Activated naive CD4-positive, alpha-beta T cell treated with anti-CD3 and anti-CD28 coated beads for 36 hours (primary cell): ENCODE measurements at places on chromosomes 5 and 9.
A peak's percentile ranks its signal among the peaks of the same experiment; 100 is the strongest.

GRCh38 chr5:154207204-154207603, 16.7 kb downstream of the GALNT10 start:
- H3K27ac ChIP-seq = no peak overlapping the region
- H3K4me3 ChIP-seq = no peak overlapping the region
- H3K4me1 ChIP-seq = peaks cover 22% of the 10 kb centered on the region
- H3K36me3 ChIP-seq = peaks cover 33% of the 10 kb centered on the region

- H3K4me3 ChIP-seq = no peak overlapping the region
- H3K36me3 ChIP-seq = peaks cover 2% of the 10 kb centered on the region
- peak; percentile 30 for DNase-seq
These were observed 259.4 kb downstream of the CRB2 start for GRCh38 chr9:123615381-123615780.

- no peak overlapping the region for H3K4me3 ChIP-seq
- H3K27ac ChIP-seq = no peak overlapping the region
- peak; percentile 42 for DNase-seq
- no peaks in the 10 kb centered on the region for H3K27me3 ChIP-seq
- H3K4me1 ChIP-seq = peaks cover 26% of the 10 kb centered on the region
These were observed 33.6 kb downstream of the ERMP1 start for GRCh38 chr9:5799314-5799713.

- H3K27me3 ChIP-seq = no peaks in the 10 kb centered on the region
- no peak overlapping the region for H3K27ac ChIP-seq
- DNase-seq = no peak
- H3K4me1 ChIP-seq = peaks cover 4% of the 10 kb centered on the region
These were observed 56.6 kb downstream of the CAMSAP1 start for GRCh38 chr9:135850737-135851136.

GRCh38 chr9:94108584-94108983, 24.3 kb downstream of the PTPDC1 start:
- no peak for DNase-seq
- no peaks in the 10 kb centered on the region for H3K27me3 ChIP-seq
